ENCODE measurements at places on chromosomes 16 and 17.

- no peak for DNase-seq
These were observed 14.1 kb downstream of the MAPT start for GRCh38 chr17:45908460-45908859.

- DNase-seq: no peak
These were observed 64.5 kb downstream of the NDE1 start for GRCh38 chr16:15714393-15715172.

DNA sequence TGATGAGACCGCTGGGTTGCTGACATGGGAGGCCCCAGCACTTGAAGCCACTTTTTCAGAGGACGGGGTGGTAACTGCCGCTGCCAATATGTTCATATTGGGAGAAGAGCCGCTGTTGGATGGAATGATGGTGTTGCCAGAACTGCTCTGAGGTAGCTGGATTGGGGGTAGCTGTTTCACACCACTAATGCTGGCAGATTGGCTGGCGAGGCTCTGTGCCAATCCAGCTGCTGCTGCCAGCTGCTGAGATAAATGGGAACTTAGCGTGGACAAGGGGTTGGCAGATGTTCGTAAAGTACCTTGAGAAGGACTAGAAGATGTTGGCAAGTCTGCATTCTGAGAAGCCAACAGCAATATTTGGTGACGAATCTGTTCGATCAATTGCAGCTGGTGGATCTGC lies 10.0 kb downstream of the SALL1 start:
- DNase-seq: no peak

DNA sequence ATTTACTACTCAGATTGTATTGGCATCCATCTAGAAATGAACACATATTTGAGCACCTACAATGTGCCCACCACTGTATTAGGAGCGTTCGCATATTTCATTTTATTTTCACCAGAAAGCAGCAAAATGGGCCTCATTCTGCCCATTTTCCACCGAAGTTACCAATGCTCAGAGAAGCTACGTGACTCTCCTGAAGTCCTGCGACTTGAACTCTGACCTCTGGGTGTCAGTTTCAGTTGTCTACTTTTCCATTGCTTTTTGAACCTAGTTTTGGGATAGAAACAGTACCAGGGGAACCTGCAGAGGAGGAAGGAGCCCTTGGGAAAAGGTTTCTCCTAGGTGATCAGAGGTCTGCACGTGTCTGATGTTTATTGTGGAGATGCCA lies 139.1 kb upstream of the SDK2 start:
- DNase-seq: no peak

- no peak for DNase-seq
These were observed 56.9 kb upstream of the ALDH3A1 start for GRCh38 chr17:19805006-19805405.

- DNase-seq: no peak
These were observed 2.8 kb downstream of the FA2H start for GRCh38 chr16:74771656-74772315.

DNA sequence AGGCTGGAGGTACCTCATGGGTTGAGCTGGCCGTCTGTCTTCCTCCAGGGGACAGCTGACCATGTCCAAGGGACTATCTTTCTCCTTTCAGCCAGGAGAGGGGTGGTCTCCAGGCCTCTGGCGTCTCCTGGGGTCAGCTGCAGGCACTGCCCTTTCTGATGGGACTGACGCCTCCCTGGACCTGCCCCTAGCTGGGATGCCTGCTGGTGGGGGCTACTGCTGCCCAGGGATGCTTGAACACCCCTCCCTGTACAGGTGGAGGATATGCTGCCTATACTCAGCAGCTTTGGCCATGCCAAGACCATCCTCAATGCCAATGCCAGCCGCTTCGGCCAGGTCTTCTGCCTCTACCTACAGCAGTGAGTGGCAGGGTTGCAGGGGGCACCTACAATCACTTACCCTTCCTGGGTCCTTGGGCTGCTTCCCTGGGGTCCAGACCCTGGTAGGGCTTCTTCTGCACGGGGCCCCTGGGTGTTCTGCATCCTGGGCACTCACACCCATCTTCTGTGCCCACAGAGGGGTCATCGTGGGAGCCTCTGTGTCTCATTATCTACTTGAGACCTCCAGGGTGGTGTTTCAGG lies 4.2 kb downstream of the MYO15B start:
- no peak for DNase-seq

- no peak for DNase-seq
These were observed 22.2 kb upstream of the C17orf107 start for GRCh38 chr17:4877089-4877488.

GRCh38 chr16:75250089-75250808 lies 1.2 kb downstream of the BCAR1 start:
- DNase-seq: no peak

GRCh38 chr17:78474614-78475146 lies 96.2 kb downstream of the PGS1 start:
- no peak for DNase-seq

DNA sequence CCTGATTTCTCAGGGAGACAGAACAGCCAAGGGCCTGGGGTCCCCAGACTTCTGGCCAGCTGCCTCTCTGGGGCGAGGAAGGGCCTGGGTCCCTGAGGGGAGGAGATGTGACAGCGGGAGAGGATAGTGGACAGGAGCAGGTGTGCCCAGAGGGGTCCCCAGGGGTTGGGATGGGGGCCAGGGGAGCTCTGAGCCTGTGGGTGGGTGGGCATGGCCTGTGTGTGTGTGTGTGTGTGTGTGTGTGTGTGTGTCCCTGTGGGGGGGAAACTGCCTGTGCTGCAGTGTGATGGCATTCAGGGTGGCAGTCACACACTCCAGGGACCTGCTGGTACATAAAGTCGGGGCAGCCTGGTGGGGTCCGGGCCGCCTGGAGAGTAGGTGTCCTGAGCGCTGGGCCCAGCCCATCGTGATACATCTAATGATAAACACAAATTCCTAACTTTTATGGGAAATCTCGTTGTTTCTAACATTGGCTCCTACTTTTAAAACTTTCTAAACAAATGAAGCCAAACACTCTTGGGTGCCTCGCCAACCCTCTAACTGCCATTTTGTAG lies 1.4 kb downstream of the ITGB4 start:
- no peak for DNase-seq

DNA sequence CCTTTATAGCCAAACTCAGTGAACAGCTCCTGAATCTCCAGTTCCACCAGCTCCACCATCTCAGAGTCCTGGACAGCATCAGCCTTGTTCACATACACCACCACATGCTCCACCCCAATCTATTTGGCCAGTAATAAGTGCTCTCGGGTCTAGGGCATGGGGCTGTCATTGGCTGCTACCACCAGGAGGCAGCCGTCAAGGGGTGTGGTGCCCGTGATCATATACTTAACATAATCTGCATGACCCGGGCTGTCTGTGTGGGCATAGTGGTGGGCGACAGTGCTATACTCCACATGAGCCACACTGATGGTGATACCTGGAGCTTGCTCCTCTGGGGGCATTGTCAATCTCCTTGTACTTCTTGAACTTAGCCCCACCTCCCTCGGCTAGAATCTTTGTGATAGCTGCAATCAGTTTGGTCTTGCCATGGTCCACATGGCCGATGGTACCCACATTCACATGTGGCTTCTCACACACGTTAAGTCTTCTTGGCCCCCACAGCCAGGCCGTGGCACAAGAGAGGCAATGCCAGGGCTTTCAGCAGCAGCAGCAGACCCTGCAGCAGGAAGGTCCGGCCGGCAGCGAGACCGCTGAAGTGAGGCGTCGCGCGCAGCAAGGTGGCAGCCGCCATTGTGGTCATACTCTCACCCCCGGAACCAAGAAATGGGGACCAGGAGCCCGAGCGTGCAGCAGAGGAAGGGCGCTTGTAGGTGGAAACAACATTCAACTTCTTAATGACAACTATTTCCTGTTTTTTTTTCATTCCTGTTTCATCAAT lies 210.3 kb upstream of the WSB1 start:
- no peak for DNase-seq

- no peak for DNase-seq
These were observed 5.0 kb upstream of the TRAF4 start for GRCh38 chr17:28738680-28739384.

DNA sequence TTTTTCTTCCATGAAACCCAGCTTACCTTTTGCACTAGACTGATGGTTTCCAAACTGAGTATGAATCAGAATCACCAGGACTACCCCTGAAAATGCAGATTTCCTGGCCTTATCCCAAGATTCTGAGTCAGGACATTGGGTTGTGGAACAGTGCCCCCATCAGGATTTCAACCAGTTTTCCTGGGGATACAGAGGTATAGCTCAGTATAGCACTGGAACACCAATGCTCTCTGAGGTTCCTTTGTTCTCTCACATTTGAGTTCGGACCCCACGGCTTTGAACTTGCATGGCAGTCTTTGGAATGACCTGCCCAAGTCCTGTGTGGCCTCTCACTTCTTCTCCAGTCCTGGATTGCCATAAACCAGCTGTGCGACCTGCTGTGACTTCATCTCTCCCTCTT lies 12.8 kb upstream of the CCL8 start:
- DNase-seq: no peak

DNA sequence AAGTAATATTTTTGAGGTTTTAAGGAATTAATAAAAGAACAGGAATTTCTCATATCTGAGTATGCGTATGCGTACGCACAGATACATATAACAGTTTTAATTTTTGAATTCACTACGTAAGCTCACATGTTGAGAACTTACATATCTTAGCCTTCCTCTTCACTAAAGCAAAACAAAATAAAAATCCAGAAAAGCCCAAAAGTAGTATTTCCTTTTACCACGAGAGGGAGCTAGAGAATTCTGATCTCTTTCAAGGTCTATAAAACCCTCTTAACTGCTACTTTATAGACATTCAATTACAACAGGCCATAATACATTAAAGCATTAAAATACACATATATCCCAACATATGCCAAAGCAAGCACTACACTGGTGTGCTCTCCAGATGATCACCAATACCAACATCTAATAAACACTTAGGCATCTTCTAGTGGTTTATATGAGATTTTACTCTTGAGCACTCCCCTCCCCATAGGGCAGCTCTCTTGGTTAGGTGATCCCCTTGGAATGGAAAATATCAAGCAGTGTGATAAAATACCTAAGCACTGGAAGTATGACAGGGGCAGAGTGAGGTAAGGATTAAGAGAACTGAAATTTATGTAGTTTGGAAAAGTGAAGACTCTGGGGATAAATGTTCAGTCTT lies 94.0 kb downstream of the SKAP1 start:
- no peak for DNase-seq

GRCh38 chr17:82332669-82333278 lies 792 bp downstream of the SECTM1 start:
- no peak for DNase-seq

- DNase-seq: no peak
These were observed 85.6 kb upstream of the TNRC6C start for GRCh38 chr17:77872714-77873499.

GRCh38 chr17:74132354-74132753 lies 71.1 kb upstream of the RPL38 start:
- DNase-seq: no peak

All from stimulated activated CD8-positive, alpha-beta memory T cell treated with anti-CD3 and anti-CD28 coated beads, Interleukin-4, amount 100 ng/mL, for 1 hour (primary cell).